ENCODE measurements at places on chromosomes 4 and X.
A peak's percentile ranks its signal among the peaks of the same experiment; 100 is the strongest.

- DNase-seq, result no peak
Measured at GRCh38 chrX:64187762-64188150, 17.8 kb downstream of the AMER1 start.

GRCh38 chr4:161952382-161952781 lies 211.4 kb downstream of the FSTL5 start:
- DNase-seq, result no peak

- peak; percentile 71 for DNase-seq
Measured at GRCh38 chrX:7925867-7926472, 1.2 kb downstream of the PNPLA4 start.

- no peak for DNase-seq
Measured at GRCh38 chr4:38469410-38469809, 194.6 kb upstream of the KLF3 start.

DNA sequence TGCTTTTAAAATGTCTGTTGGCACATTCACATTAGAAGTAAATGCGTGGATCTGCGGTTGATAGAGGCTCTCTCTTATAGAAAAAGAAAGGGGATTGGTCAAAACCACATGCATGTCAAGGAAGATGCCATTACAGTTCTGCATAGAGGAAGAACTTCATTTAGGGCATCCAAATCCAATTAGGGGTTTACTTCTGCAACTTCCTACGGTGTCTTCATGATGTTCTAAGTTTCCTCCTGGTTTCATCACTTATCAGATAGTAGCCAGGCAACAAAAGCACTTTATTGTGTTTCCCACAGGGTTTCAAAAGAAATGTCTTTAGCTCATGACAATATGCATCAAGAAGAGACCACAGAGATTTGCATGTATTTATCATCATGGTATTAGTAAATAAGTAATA lies 136.0 kb upstream of the HPGD start:
- DNase-seq, result no peak

DNA sequence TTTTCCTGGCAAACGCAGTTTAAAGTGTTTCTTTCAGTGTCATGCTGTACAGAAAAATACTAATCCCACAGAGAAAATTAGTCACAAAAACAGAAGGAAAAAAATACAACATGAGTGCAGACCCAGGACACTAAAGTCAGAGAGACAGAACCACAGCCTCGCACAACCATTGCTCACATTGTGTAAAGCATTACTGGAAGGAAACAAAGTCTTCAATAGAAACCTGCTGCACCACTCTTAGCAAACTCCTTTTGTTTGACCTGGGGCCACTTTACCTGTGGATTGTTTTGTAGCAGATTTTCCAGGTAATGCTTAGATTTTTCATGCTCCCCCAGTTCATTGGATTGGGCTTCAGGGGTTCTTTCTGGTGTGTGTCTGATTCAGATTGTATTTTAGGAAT lies 131.8 kb upstream of the TMLHE start:
- no peak for DNase-seq

DNA sequence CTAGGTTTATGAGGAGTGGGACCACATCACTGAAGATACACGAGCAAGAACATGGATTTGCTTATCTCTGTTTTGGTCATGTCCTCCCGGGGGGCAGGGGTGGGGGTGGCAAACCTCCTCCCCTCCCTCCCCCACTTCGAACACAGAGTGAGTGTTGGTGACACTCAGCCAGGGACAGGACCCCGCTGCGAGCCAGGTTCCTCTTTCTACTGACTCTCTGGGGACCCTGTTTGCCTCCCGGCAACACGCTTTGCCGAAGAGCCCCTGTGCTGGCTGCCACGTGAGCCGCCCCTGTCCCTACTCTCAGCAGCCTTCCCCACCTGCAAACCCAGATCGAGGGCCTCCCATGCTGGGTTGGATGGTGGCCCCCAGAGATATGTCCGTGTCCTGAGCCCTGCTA lies 34.7 kb downstream of the P2RY8 start:
- no peak for DNase-seq

DNA sequence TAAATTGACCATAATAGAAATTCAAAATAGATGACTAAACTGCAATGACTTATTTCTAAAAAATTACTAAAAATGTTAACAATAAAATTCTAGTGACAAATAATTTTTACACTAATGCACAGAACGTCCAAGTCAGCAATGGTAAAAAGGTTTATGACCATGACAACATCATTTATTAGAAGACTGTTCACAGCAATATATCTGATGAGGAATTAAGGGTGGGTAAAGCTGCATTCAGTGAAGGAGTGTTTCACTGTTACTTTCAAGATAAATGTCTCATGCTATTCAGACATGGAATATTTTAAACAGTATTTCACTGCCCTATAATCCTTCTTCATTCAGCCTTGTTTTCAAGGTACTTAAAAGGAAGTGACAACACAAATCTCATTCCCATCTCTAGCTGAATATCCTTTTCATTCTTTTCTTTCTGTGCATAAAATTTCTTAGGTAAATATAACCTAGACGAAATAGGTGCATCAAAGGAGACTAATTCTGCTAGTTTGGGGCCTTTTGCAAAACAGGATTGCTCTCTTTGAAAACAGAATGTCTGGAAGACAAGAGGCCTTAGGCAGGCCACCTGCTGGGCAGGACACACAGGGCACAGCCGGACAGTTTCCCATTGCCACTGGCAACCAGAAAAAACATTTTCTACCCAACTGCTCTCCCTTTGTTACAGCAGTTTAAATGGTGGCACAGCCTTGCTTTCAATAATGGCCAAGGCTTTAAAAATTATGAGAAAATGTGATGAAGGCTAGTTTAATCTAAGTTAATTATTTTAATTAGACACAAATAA lies 600.3 kb downstream of the SPRY1 start:
- no peak for DNase-seq

DNA sequence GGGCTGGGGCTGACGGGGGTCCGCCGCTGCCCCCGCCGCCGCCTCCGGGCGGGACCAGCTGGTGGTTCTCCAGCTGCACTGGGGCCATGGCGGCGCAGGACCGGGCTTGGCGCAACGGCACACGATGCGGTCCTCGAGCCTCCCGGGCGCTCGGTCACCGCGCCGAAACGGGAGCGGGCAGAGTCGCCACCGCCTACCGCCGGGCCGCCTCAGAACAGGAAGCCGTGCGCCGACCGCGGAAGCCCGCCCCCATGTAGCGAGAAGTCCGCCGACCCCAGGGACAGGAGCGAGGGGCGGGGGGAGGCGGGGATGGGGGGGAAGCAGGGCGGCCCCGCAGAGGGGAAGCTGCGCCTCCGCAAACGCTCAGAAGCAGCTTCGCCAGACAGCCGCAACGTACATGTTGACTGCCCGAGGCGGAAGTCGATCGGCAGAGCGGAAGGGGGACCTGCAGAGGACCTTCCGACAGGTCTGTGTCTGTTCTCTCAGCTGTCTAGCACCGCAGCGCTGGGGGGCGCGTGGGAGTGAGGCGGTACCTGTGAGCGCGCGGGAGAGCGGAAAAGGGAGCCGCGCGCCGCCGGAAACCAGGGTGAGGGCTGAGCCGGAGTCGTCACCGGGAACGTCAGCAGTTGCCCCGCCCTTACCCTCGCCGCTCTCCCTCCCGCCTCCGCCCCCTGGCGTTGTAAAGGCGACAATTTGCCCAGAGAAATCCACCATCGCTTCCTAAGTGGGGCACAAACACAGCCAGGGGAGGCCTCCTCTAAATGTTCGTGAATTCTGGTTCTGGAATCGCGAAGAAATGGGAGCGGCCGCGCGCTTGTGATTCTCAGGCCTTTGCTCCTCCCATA lies at the start of gene MED14:
MED14 (minus strand) TSS at position 218 of the 845 bp plus-strand sequence; CDS start at position 88, 130 bp downstream.
- DNase-seq, result peak; percentile 78

DNA sequence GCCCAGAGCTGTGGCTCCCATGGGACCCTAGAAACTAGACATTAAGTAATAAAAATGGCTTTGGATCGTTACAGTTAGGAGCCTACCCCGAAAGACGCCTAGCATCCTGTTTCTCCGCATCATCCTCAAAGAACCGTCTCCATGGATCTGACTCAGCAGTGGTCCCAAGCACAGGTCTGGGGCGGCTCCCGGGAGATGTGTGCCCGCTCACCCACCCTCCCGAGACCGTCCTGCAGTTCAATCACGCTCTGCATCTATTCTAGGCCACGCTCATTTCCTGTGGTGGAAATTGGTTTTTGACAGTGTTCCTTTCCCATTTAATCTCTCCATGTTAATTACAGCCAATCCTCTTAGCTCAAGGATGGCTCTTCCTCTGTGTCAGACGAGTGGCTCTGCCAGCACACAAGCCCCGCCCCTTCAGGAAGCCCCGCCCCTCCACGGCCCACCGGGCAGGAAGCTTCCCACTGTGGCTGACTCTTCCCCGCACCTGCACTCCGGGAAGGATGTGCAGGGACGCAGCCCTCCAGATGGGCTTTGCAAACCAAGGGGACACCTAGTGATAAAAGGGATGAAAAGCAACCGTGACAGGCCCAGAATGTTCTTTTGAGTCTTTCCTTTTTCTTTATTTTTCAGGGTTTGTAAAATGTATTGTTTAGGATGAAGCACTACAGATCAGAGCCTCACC lies 34.5 kb upstream of the HELT start:
- peak; percentile 34 for DNase-seq

DNA sequence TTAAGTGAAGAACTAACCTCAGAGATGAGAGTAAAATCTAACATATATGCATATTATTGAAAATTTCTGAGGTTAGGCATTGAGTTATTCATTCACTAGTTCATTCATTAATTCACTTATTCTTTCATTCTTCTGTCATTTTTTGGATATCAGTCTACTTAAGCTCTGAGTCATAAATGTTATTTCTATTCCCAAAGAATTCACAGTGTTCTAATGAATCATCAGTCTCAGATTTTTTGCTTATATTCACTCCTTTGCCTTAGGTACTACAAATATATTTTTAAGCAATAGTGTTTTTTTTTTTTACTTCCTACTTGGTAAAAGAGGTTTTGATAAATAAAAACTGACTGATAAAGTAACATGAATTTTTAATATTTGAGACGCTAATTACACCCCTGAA lies 95.2 kb upstream of the DKK2 start:
- peak; percentile 25 for DNase-seq

DNA sequence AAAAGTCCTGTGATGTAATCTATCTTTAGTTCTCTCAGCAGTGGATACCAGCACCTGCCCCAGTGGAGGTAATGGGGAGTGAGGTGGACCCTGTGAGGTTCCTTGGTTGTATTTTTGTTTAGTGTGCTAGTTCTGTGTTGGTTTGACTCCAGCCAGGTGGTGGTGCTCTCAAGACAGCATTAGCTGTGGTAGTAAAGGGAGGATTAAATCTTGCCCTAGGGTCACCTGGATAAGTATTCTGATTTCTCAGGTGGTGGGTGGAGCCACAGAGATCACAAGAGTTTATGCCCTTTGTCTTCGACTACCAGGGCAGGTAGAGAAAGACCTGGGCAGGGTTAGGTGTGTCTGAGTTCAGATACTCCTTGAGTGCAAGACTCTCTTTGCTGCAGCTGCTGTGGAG lies 176.3 kb upstream of the EDA2R start:
- DNase-seq, result no peak

DNA sequence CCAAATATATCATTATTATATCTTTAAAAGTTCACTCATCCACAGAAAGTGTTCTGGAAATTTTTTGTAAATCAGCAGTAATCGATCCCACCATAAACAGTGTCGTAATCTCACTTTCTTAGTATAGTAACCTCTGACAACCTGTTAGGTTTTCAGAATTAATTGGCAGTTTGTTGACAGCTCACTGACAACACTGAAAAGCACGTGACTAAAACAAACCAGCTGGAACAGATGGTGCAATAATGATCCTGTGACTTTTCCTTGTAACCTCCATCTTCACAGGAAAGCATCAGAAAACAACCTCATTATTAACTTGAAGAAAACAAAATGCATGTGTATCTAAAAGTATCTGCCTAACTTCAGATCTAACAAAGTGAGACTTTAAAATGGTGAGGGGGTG lies 48.5 kb downstream of the FSTL5 start:
- no peak for DNase-seq

- peak; percentile 71 for DNase-seq
Measured at GRCh38 chrX:29687687-29688086, 527.7 kb upstream of the MAGEB2 start.

GRCh38 chr4:79298027-79298426 lies 27.8 kb downstream of the NAA11 start:
- no peak for DNase-seq

DNA sequence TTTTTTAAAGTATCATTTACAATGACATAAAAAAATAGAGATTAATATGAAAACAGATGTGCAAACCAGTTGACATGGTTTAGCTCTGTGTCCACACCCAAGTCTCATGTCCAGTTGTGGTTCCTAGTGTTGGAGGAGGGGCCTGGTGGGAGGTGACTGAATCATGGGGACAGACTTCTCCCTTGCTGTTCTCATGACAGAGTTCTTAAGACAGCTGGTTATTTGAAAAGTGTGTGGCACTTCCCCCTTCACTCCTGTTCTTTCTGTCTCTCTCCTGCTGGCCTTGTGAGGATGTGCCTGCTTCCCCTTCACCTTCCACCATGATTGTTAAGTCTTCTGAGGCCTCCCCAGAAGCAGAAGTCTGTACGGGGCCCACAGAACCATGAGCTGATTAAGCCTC lies 23.8 kb downstream of the CNOT6L start:
- DNase-seq, result no peak

DNA sequence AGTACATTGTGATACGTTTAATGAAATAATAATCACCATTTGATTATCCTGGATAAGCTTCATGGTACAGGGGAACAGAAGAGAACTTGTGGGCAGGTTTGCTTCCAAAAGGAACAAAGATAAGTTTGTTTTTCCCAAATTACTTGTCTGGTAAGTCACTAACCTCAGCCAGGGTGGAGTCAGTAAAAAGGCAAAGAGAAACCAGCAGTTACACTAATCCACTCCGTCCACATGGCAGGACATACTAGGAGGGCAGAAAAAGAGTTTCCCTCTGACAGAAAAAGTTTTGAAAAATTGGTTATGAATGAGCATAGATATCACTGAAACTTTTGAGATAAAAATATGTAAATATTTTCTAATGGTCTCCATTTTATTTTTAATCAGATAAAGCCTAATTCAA lies 285.9 kb downstream of the IL15 start:
- DNase-seq, result peak; percentile 35

- DNase-seq, result no peak
Measured at GRCh38 chr4:118962540-118962939, 73.9 kb downstream of the SYNPO2 start.

DNA sequence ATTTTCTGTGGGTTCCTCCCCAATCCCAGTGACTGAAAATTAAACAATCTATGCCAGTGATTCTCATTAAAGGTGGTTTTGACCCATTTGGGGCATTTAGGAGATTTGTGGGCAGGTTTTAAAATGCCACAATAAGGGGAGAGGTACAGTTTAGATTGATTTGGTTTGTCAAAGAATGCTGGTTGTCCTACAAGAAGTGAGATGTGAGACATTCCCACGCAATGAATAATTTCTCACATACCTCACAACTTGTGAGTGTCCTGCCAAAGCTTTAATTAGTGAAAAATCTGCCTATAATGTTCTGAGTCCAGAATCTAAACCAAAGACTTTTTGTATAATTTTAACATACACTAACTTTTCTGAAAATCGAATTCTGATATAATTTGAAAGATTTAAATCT lies 199.4 kb downstream of the MAPK10 start:
- DNase-seq, result peak; percentile 76

- no peak for DNase-seq
Measured at GRCh38 chr4:40731792-40732245, 17.9 kb upstream of the NSUN7 start.

- no peak for DNase-seq
Measured at GRCh38 chr4:96986816-96987215, 1146.9 kb downstream of the PDHA2 start.
